ENCODE measurements at places on chromosomes 5 and 9.

GRCh38 chr9:114307899-114308267 is 15.0 kb upstream of the ORM1 start:
- DNase-seq: no peak

DNA sequence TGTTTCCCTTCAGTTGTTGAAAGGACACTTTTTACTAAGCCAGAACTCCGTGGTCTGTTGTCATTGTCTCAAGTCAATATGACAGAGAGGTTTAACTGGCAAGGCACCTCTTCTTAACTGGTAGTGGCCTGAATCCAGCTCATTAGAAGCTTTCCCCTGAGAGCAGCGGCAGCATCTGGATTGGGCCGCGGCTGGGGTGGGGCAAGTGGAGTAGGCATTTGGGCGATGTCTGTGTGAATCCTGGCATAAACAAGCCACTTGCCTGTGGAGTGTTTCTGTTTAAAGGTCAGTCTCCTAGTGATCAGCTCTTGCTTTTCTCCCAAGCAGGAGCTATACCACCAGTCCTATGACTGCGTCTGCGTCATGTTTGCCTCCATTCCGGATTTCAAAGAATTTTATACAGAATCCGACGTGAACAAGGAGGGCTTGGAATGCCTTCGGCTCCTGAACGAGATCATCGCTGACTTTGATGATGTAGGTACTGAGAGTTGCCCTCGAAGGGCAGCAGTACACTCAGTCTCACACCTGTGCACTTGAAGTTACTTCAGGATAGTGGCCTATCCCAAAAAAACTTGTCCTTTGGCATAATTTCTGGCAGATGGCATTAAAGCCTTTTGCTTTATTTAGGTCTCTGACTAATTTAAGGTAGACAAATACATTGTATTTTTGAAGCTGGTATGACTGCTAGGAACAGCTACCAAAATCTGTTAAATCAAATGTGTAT is 48.9 kb downstream of the CFAP90 start:
- DNase-seq: no peak

GRCh38 chr5:160359242-160359641 is 11.2 kb downstream of the C1QTNF2 start:
- DNase-seq: no peak

DNA sequence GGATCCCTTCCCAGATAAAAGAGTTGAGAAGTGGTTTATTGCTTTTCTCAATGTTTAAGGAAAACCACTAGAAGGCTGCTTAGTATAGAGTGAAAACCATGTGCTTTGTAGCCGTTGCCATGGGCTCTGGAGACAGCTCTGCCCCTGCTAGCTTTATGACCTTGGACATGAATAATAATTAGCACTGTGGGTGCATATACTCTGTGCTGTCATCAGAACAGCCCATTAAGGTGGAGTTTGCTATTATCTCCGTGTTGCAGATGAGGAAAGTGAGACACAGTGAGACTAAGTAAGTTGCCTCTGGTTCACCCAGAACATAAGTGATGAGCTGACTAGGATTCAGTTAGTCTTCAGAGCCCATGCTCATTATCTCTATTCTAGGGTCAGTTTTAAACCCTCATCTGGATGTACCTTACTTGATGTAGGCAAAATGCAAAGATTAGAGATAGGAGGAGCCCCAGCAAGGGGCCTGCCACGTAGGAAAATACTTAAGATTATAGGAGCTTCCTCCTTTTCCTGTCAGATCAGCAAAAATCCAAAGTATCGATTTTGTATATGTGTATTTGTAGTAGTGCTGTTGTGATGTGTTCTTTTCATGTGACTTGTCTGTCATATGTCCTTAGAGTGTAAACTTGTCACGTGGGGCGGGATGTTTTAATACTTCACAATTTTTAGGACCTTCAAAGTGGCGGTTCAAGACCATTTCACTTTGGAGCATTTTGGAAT is 102.5 kb downstream of the TLE4 start:
- no peak for DNase-seq

DNA sequence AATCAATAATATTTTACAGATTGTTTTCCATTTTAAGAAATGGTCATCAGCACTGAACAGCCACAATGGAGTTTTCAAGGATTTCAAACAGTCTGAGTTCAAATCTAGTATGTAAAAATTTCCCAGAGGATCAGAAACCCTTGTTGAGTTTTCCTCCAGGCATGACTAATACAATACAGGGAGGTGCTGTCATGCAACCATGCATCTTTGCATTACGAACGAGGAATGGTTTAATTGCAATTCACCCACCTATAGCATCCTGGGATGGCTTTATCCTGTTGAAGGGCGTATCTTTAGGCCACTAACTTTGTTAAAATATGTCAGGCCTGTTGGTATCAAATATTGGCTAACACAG is 196.4 kb downstream of the EFNA5 start:
- no peak for DNase-seq

- DNase-seq: no peak
Observed at GRCh38 chr5:1692381-1692780, 107.3 kb downstream of the MRPL36 start.

DNA sequence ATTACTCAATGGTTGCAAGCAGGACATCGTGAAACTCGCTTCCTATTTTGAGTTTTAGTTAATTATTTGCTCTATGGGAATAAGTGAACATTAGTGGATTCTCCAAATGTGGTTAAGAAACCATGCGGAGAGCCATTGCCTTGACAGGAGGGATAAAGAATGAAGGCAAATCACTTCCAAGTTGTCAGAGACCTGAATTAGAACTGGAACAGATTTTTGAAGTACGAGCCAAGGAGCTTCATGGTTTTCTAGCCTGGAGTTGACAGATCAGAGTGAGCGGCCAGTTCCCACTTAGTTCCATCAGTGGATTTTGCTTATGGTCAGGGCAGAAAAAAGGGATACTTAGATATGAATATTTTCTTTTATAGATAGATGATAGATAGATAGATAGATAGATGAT is 171.4 kb upstream of the CDH10 start:
- no peak for DNase-seq

GRCh38 chr5:62779010-62779422 is 200.4 kb downstream of the LRRC70 start:
- DNase-seq: peak; percentile 52

- no peak for DNase-seq
Observed at GRCh38 chr9:132894862-132895835, 16.5 kb downstream of the SPACA9 start.

DNA sequence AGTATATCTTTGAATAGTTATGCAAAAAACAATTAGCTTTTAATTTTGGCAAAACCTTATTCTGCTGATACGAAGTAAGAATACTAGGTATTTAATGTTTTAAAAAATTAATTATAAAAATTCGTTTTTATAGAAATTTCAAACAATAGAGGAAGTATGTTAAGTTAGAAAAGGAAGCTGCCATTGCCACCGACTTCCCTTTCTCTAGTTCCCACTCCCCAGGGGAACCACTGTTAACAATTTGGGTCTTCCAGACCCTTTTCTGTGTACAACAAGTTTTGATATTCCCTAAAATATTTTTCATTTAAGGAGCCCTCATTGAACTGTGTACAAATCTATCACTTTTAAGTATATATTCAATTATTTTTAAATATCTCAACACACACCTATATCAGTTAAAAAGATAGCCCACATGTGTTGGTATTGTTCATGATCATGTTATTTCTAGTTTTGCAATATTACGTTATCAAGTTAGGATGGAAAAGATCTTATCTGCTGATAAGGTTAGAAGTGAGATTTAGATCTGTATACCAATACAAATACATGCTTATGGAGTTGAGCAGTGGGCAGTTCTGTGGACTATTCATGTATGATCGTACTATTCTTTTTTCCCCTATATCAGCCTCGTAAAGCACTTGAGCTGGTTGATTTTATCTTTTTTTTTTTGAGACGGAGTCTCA is 25.9 kb downstream of the NDFIP1 start:
- no peak for DNase-seq

DNA sequence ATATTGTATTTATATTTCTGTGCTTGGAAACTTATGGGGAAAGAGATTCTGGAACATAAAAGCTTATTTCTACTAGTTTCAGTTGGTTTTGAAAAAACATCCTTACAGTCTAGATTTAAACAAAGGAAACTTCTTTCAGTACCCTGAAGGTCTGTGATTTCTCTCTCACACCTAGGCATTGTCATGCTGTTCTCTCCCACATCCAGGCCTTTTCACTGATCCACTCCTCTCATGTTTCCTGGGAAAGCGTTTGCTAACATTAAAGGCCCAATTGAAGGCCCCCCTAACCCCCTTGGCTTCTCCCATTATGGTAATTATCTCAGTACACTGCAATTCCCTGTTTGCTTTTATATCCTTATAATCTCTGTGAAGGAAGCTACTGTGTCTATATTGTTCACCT is 856 bp upstream of the PCDHGA3 start:
- DNase-seq: no peak

Measured in NCI-H146 (cell line).